T-cell (primary cell): ENCODE measurements at places on chromosomes 11 and 22.

- DNase-seq = peak; percentile 98
These were observed at the start of gene FKBP2 for GRCh38 chr11:64240435-64241240. FKBP2 (plus strand) TSS chr11:64241095; CDS start chr11:64242388, 1,293 bp downstream.

- no peak for DNase-seq
These were observed 3.0 kb downstream of the ATL3 start for GRCh38 chr11:63667995-63668795.

DNA sequence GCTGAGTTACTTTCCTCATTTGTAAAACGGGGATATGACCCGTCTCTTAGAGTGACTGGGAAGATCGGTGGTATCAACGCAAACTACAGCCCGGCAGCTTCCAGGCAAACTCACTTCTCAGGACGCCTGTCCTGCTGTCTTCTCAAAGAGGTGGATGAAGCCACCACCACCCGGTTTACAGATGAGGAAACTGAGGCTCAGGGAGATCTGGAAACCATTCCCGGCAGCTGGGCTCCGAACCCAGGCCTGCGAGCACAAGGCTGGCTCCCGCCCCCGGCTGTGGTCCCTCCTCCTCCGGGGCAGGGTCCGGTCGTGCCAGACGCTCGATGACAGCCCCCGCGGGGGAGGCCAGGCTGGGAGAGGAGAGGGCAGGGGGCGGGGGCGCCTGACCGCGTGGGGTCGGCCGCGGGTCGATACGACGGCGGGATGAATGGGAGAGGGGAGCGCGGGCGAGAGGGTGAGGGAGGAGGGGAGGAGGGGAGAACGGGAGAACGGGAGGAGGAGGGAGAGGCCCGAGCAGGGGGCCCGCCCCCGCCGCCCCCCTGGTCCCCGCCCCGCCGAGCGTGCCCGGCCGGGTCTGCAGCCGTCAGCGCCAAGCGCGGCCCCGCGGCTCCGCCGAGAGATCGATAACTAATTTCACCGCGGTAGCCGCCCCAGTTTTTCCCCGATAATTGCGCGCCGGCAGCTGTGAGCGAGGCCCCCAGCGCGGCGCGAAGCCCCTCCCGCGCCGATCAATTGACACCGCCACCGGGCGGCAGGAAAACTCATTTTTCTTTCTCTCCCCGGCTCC lies 14.0 kb downstream of the IGLL1 start:
- no peak for DNase-seq

DNA sequence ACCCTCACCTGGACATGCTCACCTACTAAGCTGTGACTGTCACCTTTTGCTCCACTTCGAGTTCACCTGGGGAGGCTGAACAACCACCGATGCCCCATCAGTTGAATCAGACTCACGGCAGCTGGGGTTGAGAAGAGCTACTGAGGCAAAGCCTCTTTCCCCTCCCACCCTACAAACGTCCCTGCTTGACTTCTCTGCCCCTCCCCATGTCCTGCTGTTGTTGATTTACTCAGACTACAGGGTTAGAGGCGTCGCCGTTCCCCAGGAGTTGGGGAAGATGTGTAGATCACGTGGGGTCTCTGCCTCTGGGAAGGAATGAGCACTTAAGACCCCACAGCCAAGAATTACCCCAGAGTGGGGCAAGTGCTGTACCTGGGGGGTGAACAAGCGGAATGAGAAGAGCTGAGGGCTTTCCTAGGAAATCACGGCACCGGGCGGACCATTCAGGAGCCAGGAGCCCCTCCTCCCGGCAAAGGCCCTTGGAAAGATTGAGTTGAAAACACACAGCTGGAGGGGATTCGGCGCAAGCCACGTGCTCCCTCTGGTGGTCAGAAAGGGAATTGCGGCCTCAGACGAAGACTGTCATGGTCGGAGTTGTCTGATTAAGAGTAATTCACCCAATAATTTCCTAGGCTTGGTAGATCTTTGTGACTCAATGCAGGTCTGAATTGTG lies 7.0 kb downstream of the FXYD2 start:
- peak; percentile 84 for DNase-seq

- DNase-seq = no peak
These were observed 533.9 kb upstream of the CCDC90B start for GRCh38 chr11:83819931-83820549.

DNA sequence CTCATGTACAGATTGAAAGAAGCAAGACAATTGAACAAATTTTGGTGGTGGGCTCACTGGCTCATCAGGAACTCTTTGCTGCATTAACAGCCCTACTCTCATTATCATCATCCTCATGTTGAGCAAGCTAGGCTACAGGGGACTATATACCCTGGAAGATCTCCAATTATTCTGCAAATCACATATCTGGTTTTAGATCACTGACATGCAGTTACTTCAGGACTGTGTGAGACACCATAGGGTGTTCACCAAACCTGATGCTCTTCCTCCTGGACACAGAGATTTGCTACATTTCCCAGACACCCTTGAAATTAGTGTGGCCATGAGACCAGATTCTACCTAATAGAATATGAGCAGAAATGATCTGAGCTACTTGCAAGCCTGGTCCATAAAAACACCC lies 23.0 kb upstream of the ME3 start:
- no peak for DNase-seq

DNA sequence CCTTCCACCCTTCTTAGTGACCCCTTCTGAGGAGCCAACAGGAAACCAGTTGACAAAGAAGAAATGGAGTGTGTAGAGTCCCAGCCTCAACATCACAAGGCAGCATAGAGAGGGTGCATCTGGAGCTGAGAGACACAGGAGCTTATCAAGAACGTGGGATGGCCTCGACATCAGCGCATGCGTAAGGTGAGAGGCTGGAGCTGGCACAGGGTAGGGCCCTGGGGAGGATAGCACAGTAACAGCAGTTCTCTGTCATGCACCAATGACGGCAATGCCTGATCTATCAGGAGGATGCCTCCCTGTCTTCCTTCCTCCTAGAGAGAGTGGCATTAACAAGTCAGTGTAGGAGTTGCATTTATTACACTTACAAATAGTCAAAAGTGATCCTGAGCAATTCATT lies 426.1 kb downstream of the NTM start:
- no peak for DNase-seq

DNA sequence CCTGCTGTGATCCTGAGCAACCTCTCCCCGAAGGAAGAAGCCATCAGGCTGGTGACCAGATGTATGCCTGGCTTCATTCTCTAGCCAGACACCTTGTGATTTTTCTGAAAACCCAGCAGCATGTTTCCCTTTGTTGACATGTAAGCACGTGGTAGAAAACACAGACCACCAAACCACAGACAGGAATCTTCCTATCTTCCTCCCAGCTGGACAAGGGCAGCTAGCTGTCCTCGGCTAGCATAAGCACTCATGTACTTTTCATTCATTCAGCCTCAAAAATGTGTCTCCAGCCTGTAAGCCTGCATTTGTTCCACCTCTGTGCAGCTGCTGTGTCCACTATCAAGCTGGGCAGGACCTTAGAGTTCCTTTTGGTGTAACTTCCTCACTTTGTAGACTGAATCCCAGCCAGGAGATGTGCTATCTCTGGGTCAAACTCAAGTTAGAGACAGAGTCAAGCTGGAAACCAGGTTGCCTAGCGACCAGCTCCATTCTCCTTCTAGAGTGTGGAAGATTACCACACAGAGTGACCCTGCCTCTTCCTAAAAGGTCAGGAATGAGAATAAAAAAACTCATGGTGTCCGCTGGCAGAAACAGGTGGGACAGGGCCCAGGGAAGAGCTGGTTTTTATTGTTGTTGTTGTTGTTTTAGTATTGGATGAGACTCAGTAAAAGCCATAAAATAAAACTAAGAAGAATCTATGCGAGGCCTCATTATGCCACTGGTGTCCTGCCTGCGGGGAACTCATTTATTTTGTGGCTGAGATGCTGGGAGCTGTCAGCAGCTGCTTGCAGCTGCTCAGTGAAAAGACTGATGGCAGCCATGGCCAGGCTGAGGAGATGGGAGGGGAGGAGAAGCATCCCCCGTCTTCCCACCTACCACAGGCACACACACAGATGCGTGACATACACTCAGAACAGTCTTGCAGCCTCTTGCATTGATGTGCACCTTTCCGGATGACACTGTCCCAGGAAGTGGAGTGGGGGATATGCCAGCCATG lies 7.4 kb upstream of the CLMP start:
- DNase-seq = no peak

DNA sequence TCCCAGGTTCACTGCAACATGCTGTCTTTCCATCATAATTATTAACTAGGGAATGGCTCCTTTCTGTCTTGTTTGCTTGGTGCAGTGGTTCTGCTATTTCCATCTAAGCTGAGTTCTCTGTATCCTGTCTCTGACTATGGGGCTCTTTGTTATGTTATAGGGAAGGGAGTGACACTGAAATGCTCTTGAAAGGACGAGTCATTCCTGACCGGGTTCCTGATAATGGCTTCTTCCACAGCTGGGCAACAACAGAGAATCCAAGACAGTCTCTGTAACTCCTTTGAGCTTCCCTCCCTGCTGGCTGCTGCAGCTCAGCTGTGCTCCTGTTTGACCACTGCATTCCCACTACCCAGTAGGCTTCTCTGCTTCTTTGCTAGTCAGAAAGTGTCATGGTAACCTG lies 24.1 kb downstream of the OR2AT4 start:
- DNase-seq = no peak

DNA sequence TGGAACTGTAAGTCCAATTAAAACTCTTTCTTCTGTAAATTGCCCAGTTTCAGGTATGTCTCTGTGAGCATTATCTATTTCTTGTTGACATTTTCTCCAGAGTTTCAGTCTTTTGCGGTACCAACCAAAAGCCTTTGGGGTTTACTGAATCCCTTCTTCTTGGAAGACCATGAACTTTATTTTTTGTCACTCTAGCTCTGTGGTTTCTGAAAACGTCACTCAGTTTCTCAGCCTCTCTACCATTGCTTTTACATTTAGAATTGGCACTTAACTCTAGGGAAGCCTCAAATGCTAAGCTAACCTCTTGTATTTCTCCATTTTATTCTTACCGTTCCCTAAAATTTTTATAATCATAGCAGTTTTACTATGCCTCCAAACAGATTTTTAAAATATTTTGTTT lies 237.6 kb downstream of the CSNK2A3 start:
- DNase-seq = no peak

DNA sequence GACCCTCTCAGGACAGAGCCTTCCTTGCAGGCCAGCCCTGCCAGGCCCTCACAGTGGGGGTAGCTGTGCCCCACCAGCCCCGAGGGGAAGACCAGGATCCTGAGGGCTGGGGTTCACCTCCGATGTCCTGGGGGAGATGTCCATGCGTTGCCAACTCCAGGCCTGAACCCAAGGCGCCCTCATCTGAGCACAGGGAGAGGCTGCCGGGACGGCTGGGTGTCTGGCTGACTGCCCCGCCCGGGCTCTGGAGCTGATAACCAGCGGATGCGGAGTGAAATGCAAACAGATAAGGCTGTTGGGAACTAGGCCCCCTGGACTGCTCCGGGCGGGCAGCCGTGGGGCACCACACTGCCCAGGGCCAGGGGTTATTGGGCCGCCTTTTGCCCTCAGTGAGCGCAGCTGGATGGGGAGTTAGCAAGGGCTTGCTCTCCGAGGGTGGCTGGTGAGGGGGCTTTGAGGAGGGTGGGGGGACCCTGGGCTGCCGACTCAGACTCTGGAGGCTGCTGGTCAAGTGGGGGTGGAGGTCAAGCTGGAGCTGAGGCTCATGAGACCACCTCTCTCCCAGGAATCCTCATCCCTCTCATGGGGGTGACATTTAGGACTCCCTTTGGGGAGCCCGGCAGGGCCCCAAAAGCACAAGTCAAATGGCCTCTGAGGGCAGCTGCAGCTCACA lies 5.6 kb upstream of the MUC6 start:
- DNase-seq = no peak

DNA sequence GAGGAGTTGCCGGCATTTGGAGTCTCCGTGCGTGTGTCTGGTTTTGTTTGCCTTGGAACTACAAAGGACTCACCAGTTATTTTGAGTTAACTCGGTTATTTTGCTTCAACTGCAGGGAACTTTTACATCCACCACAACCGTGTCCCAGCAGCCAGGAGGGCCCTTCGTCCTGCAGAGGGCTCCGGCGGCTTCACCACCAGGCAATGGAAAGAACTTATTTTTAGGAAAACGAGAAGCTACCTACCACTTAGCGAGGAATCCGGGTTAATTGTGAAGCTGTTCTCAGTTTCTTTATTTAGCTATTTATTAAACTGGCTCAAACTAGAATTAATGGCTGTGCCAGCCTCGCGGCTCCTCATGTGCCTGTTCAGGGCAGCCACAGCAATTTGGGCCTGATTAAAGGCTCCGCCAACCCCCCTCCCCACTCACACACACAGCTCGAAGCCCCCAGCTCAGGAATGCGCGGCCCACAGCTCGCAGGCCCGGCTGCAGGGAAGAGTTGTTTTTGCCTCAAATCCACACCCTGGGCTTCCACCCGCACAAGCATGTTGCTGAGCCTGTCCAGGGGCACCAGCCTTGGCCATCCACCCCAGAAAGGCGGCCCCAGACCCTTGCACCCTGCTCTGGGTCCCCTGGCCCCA lies 55.9 kb upstream of the FGF3 start:
- DNase-seq = no peak

DNA sequence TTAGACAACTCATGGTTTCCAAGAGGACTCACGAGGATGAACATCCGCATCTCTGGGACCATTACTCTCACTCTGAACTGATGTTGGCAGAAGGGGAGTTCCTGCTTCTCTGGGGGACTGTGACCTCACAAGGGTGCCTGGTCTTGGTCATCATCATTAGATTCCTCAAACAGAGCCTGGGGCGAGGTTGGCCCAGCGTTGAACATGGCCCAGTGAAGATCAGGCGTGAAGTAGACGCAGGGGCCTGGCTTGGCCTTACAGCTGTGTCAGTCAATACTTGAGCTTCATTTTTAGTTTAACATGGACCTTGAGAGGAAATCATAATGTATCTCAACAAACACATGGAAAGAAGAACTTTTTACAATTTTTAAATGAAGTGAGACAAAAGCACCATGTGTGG lies 617.1 kb downstream of the BRD1 start:
- DNase-seq = no peak

GRCh38 chr11:4577761-4578160 lies 3.8 kb upstream of the OR52I2 start:
- no peak for DNase-seq

- DNase-seq = peak; percentile 79
These were observed 170.2 kb downstream of the BRD1 start for GRCh38 chr22:49657275-49657973.

- no peak for DNase-seq
These were observed 2423.5 kb upstream of the RAG2 start for GRCh38 chr11:39021539-39021938.

DNA sequence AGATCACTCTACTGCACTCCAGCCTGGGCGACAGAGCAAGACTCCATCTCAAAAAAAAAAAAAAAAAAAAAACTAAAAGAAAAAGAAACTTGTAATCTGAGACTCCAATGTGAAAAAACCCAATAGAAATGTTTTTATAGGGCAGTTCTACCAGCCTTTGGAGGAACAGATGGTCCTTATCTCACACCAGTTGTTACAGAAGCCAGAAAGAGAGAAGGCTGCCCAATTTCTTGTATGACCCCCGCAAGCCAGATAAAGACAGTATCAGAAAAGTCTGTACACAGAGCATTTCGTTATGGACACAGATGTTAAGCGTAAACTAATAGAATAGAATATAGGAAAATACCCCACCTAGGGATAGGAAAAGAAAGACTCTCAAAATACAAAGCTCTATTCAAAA lies 11.3 kb upstream of the TSGA10IP start:
- DNase-seq = no peak
